Stimulated activated CD4-positive, alpha-beta T cell treated with anti-CD3 and anti-CD28 coated beads, Interleukin-1b, Interleukin-23, amount 100 ng/mL, for 1 hour (primary cell): ENCODE measurements at places on chromosomes 11 and 22.

DNA sequence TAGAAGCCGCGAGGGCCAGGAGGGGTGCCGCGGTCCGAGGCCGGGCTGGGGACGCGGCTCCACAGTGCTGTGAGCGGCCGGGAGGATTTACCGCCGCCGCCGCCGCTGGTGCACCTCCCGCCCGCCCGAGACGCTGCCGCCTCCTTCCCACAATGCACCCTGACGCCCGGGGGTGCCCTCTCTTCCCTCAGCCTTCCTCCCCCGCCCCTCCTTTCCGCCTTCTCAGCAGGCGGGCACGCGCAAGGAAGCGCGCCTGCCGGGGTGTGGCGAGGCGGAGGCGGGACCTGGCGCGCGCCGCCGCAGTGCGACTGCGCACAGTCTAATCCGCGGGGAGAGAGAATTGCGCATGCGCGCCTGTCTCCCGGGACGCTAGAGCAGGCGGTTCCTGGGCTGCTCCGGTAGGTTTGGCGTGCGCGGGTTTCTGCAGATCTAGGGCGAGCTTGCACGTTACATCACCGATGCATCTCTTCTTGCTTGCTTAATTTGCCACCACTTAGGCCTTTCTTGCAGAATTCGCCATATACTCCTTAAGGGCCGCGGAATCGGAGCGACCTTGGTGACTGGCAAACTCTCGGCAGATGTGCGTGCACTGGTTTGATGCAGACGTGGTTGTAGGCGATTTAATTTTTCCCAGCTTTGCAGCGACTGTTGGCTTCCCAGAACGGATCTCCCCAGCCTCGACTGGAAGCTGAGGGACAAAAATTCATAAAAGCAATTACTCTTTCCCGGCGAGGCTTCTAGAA lies at the start of the genes GVQW3 and THAP12:
Gene GVQW3, plus strand, starts transcription at position 347 of the 743 bp plus-strand sequence. CDS start 506 bp downstream, outside the sequence.
Gene THAP12, minus strand, starts transcription at position 156 of the 743 bp plus-strand sequence. CDS start 296 bp downstream, outside the sequence.
- DNase-seq, result peak; percentile 89

DNA sequence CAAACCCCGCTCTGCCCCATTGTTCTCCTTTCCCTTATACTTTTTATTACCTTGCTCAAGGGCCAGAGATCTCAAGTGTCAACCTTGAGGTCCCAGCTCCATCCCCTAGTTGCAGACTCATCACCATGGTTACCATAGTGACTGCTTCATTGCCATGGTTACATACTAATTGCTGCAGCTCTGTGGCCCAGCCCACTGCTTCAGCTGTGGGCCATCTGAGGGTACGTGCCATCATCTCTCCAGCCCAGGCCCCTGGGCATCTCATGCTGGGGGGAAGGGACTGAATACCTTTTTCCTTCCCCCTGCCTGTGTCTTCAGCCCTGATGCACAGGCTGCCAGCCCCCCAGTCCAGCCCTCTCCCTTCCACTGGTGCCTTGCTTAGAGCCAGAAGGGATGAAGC lies 22.2 kb downstream of the TREH start:
- no peak for DNase-seq

DNA sequence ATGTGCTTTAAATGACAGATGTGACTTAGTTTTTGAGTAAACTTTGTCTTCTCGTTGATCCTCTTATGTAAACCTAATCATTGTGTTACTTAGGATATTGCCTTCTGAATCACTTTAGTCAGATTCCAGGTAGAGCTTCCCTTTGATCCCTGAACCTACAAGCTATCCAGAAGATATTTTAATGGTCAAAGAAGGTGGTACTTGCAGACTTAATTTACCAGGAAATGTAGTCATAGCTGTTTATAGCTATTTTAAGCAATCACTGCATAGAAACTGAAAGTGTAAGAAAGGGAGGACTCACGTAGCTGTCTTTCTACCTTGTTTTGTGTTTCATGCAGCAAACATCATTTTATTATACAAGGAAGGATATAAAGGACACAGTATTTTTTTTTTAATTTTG lies 189.5 kb downstream of the DDX10 start:
- DNase-seq, result no peak

DNA sequence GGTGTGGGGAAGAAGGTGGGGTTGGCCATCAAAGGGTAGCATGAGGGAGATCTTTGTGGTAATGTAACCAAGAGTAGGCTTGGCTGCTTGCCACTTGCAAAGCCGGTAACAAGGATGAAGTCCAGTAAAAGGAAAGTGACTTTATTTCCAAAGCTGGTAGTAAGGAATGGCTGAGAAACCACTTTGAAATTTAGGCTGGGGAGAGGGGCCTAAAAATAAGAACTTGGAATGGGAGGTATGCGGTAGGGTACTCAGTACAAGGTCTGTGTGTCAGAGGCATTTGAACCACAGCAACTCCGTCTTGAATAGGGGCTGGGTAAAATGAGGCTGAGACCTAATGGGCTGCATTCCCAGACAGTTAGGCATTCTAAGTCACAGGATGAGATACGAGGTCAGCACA lies 216.0 kb upstream of the ISX start:
- DNase-seq, result no peak

- DNase-seq, result no peak
Measured at GRCh38 chr22:38353701-38354100, 36.5 kb upstream of the CSNK1E start.

DNA sequence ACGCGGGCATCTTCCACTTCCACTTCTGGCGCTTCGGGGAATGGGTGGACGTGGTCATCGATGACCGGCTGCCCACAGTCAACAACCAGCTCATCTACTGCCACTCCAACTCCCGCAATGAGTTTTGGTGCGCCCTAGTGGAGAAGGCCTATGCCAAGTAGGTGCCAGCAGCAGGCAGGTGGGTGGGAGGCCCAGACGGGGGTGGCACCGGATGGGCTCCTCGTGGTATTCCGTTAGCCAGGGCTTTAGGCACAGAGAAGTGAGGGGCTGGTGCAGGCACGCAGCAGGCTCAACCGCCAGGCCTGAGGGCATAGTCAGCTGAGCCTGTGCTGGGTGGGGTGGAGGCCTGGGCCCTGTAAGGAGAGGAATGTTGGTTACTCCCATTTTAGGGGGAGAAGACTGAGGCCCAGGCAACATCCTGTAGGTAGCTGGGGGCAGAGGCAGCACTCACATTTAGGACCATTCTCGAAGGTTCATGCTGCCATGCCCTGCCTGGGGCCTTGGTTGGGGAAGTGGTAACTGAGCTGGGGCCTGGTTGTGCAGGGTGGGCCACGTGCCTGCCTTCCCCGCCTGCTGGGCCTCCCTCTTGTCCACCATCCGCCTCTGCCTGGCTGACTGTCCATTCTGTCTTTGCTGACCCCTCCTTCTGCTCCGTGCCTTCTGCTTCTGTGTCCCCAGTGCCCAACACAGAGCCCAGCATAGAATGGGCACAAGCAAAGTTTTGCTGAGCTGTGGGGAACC lies 10.2 kb downstream of the OMP start:
- no peak for DNase-seq

DNA sequence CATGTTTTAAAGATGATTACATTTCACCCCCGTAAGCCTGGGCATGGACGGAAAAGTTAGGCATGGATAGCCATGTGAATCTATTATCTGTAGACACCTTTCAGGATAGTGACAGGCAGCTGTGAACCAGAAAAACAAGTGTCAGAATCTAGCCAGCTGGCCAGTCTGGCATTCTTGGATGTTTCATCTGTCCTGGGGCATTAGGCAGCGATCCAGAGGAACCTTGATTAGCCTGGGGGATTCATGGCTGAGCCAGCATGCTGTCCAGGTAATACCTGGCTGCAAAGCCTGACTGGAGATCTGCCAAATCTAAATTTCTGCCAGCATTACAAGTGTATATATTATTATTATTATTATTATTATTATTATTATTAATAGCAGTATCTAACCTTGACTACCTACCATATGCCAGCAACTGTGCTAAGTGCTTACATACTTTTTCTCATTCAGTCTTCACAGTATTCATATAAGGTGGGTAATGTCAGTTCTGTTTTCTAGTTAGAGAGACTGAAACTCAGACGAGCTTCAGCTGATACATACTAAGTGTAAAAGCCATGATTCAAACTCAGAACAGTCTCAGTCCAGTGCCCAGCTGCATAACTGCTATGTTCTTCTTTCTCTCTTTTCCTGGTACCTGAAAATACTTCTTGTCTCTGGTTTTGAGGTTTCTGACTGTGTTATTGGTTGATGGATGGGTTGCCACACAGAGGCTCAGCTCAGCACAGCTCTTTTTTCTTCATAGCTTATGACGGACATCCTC lies 12.8 kb downstream of the BMAL1 start:
- DNase-seq, result no peak

DNA sequence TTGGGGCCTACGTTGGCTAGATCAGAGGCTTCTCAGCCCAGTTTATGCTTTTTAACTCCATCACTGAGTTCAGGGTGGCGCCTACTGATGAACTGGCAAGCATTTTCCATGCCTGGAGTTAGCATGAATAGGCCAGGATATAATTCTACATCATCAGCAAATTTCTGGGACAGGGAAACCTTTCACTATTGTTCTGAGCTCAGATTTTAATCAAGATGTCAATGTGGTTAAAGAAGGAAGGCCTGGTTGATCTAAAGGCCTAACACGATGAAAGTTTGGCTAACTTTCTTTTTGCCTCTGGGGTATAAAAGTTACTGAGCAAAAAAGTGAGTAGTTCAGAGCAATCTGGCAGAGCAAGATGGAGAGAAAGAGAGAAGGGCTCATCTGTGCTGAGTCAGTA lies 21.7 kb upstream of the IFITM3 start:
- DNase-seq, result no peak

- no peak for DNase-seq
Measured at GRCh38 chr22:20015187-20015625, 1.4 kb downstream of the ARVCF start.

- DNase-seq, result no peak
Measured at GRCh38 chr11:82996966-82997606, 74.6 kb downstream of the RAB30 start.

DNA sequence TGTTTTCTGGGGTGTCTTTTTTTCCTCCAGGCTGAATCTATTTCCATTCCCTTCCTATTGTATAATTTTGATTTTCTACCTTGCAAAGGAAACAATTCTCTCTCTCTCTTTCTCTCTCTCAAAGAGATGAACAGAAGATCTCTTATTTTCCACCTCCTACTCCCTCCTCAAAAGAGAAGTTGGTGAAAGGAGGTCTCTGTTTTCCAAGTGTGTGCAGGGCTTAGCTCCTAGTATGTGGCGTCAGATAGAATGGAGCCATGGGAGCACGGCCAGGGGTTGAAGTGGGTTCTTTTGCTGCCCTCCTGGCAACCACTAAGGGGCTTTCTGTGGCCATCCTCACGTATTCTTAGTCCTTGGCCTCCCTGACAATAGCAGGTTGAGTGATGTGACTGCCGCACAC lies 480 bp downstream of the TRIM34 start:
- DNase-seq, result no peak
